ENCODE measurements at places on chromosomes 4 and X.

DNA sequence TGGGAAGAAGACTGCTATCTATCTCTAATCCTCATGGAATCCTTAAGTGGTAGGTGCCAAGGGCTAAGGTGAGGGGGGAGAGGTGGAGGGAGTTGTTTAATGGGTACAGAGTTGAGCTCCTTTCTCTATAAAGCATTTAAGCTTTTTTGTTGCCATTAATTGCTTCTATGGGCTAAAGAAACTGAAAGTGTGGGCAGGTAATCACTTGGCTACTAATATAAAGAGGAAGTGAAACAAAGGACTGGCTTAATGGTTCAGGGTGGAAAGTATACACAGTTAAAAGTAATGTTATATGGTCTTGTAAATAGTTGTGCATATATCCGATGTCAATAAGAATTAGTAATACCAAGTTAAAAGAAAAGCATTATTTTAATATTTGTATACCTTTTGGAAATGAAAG is 83.9 kb downstream of the POLA1 start:
- no peak for DNase-seq

DNA sequence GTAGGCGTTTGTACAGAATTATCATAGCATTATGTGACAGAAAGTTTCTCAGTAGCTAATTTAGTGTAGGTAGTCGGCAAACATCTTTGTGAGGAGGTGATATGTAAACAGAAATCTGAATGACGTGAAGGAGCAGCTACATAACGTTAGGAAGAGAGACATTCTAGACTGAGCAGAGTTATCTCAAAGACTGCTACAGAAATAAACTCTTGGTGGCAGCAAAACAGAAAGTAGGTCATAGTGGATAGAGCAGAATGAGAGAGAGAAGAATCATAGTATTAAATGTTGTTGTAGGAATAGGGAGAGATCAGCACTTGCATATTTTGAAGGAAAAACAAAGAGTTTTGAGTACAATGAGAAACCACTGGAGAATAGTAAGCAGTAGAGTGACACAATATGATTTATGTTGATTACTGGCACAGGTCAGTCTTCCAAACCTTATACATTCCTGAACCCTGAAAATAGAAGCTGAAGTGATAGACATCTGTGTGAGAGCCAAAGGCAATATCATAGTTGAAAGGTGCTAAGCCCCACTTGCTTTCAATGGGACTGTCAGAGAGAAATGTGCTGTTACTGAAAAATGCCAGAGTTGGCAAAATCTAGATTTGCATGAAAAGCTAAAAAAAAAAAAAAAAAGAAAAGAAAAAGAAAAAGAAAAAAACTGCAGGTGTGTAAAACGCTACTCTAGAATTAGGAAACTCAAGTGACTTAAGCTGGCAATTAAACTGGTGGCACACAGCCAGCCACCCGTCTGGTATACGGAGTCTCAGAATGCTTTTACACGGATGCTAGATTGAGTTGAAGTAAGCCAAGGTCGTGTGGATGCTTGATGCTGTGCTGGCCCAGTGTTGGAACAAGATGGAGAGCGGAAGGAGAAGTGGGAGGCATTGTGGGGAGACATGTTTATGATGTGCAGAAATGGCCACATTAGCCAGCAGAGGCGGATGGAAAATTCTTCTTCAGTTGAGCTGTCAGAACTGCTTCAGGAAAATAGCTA is 750.2 kb upstream of the HS3ST1 start:
- no peak for DNase-seq

DNA sequence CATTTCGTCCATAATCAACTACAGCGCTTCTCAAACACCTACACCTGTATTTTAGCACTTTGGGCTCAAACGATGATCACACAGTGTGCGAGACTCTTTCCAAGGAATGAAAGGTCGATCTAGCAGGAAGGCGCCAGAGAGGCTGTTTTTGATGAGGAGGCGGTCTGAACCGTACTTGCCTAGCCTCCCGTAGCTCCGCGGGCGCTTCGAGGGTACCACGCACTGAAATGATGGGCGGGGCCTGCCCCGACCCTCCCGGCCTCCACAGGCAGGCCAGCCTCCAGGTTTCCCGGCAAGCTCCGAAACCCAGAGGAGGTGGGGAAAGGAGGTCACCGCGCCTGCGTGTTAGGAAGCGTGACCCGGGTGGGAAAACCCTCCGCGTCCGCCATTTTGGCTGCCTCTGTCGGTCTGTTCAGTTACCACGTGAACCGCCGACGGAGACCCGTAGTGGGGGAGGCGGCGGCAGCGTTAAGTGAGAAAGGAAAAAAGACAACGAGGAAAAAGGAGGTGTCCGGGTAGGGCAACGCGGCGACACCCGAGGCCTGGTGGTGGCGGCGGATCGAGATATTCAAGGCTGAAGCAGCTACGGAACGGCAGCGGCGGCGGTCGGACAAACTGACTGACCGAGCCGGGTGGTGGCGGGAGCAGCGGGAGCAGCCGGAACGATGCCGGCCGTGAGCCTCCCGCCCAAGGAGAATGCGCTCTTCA is at the start of gene NAA15:
Gene NAA15, plus strand, starts transcription at position 393 of the 708 bp plus-strand sequence. Its CDS starts 273 bp downstream, at position 666.
- DNase-seq, result peak; percentile 99

GRCh38 chrX:27706526-27706925 is 101.3 kb upstream of the MAGEB10 start:
- no peak for DNase-seq

DNA sequence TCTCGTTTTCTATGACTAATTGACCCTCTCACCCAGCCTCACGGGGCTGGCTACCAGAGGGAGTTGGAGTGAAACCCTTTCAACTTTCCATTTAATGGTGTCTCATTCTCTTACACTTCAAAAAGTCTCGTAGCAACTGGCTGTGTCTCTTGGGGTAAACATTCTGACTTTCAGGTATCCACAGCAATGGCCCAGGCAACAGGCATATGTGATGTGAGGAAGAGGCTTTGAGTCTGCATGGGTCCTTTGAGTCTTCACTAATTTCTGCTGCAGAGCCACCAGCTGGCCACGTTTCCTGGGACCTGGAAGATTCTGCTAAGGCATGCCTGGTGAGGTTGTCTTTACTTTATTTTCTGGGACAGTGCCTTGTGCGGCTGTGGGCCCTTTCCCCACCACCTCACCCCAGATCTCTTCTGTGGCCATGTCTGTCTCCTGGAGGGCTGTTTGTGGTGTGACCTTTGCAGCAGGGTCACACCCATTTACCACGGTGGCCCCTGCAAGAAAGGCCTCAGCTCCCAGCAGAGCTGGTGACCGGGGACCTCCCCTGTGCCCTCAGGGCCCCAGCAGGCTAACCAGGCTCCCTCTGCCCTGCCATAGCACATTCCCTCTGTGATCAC is 112.5 kb upstream of the FRG1 start:
- DNase-seq, result no peak

GRCh38 chr4:2416564-2417225 is 1.8 kb downstream of the ZFYVE28 start:
- peak; percentile 81 for DNase-seq

DNA sequence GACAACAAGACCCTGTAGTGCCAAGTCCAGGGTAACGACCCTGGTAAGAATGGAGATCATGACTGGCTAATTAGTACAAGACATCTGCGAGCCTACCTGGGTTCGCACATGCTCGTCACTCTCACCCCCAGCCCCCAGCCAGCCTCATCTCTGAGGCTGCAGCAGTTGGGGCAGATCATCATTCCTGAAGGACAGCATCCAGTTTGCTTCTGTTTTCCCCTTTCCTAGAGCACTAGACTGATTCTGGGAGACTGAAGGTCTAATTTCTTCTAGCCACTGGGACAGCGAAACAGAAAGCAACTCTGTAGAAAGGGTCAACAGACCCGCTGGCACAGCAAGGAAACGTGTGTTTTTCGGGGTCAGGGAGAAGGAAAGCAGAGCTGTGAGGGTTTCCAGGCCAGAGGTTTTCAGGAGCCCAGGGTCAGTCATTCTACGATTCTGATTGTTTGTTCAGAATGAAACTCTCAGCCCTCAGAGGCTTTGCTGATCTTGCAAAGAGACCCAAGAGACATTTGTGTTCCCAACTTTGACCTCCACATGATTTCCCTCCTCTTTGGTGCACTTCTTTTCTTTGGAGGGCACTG is 343.1 kb upstream of the NOCT start:
- DNase-seq, result no peak

GRCh38 chrX:151974336-151975227 is at the start of gene GABRE:
Gene GABRE (minus strand): TSS chrX:151974676. CDS start chrX:151974625, 51 bp downstream.
- DNase-seq, result peak; percentile 44

GRCh38 chrX:134847133-134847532 is 143.7 kb upstream of the SMIM10 start:
- no peak for DNase-seq

DNA sequence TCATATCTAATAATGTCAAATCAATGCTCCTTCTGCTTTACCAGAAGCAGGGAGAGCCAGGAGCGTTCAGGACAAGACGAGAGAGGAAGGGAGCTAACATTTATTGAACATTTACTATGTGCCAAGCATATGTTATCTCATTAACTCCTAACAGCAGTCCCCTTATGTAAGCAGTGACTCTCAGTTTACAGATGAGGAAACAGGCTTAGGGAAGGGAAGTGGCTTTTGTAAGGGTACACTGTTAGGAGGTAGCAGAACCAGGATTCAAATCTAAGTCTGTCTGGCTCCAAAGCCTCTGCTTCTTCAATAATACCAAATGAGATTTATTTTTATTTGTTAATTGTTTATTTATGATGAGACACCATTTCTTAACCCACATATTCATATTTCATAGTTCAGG is 2.6 kb upstream of the STARD8 start:
- DNase-seq, result no peak

- DNase-seq, result peak; percentile 85
Observed at GRCh38 chr4:182938205-182938645, 21.0 kb upstream of the DCTD start.

GRCh38 chrX:19875050-19875431 is 12.4 kb downstream of the SH3KBP1 start:
- no peak for DNase-seq

DNA sequence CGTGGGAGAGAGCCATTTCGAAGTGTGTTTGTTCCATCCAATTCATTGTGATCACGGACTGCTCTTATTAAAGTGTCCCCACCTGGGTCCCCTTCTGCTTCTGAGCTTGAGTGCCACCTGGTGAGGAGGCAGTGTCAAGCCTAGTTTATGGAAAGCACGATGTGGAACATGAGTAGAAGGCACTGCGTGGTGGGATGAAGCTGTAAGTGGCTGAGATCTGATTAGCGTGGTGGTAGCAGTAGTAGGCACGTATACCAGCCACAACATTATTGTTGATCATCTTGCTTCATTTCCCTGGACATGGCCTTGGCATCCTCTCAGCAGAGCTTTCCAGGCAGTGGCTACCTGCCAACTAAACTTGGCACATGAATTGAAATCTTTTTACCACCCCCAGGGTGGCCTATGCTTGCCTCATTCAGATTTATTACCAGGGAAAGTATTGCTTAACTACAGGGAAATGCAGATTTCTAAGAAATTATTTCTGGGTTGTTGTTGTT is 46.4 kb downstream of the GPAT3 start:
- no peak for DNase-seq

GRCh38 chr4:108940149-108940548 is 177.3 kb upstream of the ETNPPL start:
- peak; percentile 46 for DNase-seq

DNA sequence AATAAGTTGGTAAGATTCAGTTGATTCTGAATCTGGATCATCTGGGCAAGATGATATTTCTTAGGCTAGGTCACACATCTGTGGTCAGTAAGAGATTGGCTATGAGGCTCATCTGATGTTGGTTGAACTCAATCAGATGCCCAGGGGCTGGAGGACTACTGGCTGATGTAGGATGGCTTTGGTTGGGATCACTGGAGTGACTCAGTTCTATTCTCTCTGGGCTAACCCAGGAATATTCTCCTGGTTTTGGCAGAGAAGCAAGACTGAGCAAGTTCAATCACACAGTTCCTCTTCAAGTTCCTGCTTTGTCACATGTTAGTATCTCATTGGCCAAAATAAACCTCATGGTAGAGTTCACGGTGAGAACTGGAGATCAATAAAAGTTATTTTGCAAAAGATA is 902.3 kb upstream of the SLIT2 start:
- DNase-seq, result no peak

DNA sequence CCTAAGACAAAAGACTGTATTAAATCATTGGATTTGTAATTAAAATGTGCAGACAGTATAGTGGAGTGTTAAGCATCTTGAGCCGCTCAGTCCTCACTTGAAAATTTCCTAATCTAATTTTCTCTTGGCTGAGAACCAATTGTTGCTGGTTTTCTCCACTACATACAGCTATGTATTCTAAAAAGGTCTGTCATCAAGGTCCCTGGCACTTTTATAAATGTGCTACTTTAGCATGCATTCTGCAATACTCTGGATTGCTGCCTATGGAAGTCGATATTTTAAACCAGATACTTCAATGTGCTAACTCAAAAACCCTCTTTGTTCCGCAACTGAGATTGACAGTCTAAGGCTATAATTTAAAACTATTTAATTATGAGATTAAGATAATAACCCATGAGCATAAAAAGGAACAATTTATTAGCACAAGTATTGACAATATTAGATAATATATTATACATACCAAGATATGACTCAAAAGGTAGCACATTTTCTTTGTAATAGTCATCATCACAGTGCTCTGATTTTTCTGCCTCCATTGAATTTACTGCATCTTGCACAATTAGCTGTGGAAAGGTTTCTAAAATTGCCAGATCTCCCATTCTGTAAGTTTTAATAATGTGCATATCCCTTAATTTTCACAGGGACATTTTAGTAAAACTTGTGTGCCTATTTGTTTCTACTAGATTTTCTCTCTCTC is 815.1 kb downstream of the ADGRL3 start:
- DNase-seq, result no peak

DNA sequence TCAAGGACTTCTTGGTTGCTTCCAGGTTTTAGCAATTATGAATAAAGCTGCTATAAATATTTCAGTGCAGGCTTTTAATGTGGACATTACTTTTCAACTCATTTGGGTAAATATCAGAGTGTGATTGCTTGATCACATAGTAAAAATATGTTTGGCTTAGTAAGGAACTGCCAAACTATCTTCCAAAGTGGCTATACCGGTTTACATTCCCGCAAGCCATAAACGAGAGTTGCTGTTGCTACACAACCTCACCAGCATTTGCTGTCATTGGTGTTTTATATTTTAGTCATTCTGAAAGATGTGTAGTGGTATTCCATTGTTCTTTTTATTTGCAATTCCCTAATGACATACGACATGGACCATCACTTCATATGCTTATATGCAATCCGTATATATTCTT is 30.9 kb upstream of the SPOCK3 start:
- DNase-seq, result no peak

DNA sequence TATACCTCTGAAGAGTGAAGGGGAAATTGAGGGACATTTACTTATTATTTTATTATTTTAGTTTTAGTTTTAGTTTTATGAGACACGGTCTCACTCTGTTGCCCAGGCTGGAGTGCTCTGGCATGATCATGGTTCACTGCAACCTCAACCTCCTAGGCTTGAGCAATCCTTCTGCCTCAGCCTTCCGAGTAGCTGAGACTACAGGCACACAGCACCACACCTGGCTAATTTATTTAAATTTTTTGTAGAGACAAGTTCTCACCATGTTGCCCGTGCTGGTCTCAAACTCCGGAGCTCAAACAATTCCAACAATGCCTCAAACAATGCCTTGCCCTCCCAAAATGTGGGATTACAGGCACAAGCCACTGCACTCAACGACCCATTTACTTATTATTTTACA is 68.4 kb upstream of the BMP2K start:
- no peak for DNase-seq

GRCh38 chrX:635428-636090 is 5.0 kb downstream of the SHOX start:
- peak; percentile 66 for DNase-seq

All from H9 (cell line).